ENCODE measurements at places on chromosomes 4 and X. TPM values are rescaled to one million over a fixed set of nuclear protein-coding genes. Genes with fewer than 3 reads are reported as not detected.

DNA sequence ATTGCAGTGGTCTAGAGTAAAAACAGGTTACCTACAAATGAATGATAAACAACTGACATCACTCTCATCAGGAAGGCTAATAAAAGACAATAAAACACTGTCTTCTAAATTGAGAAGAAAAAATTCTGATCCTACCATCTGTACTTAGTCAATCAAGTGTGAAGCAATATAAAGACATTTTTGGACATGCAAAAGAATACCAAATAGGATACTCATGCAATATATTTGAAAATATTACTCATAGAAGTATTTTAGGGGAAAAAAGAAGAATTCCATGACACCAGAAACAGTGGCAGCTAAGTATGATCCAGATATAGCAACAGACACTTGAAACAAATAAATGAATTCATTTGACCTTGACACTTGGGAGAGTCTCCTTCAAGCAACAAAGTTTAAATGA, 63.8 kb upstream of the FAM120C start:
- H3K27me3 ChIP-seq: peaks cover 2% of the 10 kb centered on the region
- no peaks in the 10 kb centered on the region for H3K4me1 ChIP-seq
- no peak for DNase-seq
- H3K36me3 ChIP-seq: no peaks in the 10 kb centered on the region

The DIPK2B gene
- polyA plus RNA-seq: not detected

The SHOX gene
- polyA plus RNA-seq: not detected

DNA sequence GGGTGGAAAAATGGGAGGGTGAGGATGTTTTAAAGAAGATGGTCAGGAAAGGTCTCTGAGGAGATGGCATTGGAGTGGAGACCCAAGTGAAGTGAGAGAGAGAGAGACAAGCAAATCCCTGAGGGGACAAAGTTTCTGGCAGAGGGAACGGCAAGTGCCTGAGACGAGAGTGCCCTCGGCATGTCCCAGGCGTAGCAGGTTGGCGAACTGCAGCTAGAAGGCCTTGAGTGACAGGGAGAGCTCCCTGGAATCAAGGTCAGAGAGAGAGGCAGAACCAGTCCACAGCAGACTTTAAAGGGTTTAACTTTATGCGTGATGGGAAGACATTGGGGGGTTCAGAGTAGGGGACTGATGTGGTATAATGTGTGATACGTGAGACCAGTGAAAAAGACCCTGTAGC, 150.2 kb upstream of the HAND2 start:
- no peak overlapping the region for H3K27ac ChIP-seq
- no peaks in the 10 kb centered on the region for H3K36me3 ChIP-seq
- DNase-seq: no peak
- H3K27me3 ChIP-seq: peaks cover 2% of the 10 kb centered on the region
- H3K4me3 ChIP-seq: no peak overlapping the region
- H3K4me1 ChIP-seq: no peaks in the 10 kb centered on the region

The SLC4A4 gene
- polyA plus RNA-seq: 8.0 TPM

GRCh38 chrX:129980540-129981199, 1.8 kb upstream of the BCORL1 start:
- no peaks in the 10 kb centered on the region for H3K27me3 ChIP-seq
- no peak for DNase-seq
- H3K4me3 ChIP-seq: no peak overlapping the region
- peaks cover 21% of the 10 kb centered on the region for H3K4me1 ChIP-seq
- H3K27ac ChIP-seq: no peak overlapping the region

GRCh38 chrX:72258174-72258573, 18.9 kb downstream of the RPS4X start:
- no peaks in the 10 kb centered on the region for H3K4me1 ChIP-seq
- H3K27ac ChIP-seq: no peak overlapping the region
- no peak overlapping the region for H3K4me3 ChIP-seq

DNA sequence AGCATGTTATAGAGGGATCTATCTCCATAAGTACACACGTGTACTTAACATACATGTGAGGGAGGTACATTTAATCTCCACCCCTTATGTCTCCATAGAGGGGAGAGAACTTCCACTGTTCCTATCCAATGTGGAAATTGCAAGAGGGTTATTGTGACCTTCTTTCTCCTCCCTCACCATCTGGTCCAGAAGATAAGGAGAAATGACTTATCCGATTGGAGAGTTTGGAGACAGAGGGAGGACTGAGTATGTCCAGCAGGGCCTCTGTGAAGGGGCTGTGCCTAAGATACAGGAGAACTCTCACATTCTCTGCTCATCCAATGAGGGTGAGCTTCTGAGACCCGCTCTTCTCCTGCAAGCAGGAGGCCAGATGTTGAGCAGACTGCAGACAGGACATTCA, 113.1 kb downstream of the QDPR start:
- no peak overlapping the region for H3K4me3 ChIP-seq
- H3K4me1 ChIP-seq: no peaks in the 10 kb centered on the region
- peaks cover 5% of the 10 kb centered on the region for H3K27me3 ChIP-seq
- H3K27ac ChIP-seq: no peak overlapping the region
- H3K36me3 ChIP-seq: no peaks in the 10 kb centered on the region

The BLOC1S4 gene
- 53.5 TPM for polyA plus RNA-seq

DNA sequence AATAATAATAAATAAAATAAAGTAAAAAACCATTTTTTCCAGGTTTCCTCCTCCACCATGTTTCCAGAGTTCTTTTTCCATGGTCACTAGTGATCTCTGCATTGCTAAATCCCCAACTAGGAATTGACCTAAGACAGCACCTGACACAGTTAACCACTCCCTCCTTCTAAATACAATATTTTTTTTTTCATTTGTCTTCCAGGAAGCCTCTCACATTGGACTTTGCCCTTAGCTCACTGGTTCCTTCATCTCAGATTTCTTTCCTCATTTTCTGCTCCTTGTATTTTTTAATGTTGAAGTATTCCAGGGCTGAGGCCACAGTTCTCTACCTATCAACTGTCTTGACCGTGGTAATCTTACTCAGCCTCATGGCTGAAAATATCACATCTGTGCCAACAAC, 187.3 kb upstream of the FAM241A start:
- no peak overlapping the region for H3K4me3 ChIP-seq
- no peak overlapping the region for H3K27ac ChIP-seq
- H3K4me1 ChIP-seq: no peaks in the 10 kb centered on the region
- H3K36me3 ChIP-seq: no peaks in the 10 kb centered on the region

The C4orf51 gene
- polyA plus RNA-seq: not detected

The NEIL3 gene
- 0.61 TPM for polyA plus RNA-seq

- no peaks in the 10 kb centered on the region for H3K36me3 ChIP-seq
- no peak overlapping the region for H3K4me3 ChIP-seq
- no peak for DNase-seq
- peaks cover 19% of the 10 kb centered on the region for H3K4me1 ChIP-seq
Observed at GRCh38 chr4:16123356-16124084, 39.7 kb upstream of the PROM1 start.

DNA sequence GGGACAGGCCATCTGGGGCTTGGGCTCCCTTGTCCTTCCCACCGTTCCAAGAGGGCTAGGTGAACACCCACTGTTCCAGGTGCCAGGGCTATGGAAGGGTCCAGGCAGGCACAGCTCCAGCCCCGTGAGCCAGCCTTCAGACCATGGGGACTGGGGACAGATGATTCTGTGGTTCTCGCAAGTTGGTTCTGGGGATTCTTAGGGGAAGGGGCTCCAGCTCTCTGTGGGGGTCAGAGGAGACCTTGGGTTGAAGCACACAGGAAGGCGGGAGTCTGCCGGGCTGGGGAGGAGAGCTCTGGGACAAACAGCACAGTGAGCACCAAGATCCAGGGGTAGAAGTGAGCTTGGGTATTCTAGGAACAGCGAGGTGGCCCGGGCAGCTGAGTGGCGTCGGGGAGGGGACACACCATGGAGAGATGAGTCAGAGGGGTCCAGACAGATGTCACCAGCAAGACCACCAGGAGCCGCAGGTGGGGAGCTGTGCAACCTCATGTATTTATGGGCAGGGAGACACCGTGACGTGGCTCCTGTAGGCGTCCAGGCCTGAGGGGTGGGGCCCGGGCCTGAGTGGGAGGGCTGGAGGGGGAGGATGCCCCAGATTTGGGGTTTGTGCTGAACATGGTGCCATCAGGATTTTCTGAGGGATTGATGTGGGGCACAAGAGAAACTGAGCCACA, 48.8 kb upstream of the HMX1 start:
- H3K27me3 ChIP-seq: peaks cover 4% of the 10 kb centered on the region
- no peaks in the 10 kb centered on the region for H3K36me3 ChIP-seq
- no peak overlapping the region for H3K4me3 ChIP-seq
- no peak for DNase-seq

Data from immature natural killer cell (primary cell).